ENCODE measurements at places on chromosomes 3 and 15. TPM values are rescaled to one million over a fixed set of nuclear protein-coding genes. Genes with fewer than 3 reads are reported as not detected.
A peak's percentile ranks its signal among the peaks of the same experiment; 100 is the strongest.

SEC62 gene
- 96.5 TPM for total RNA-seq

PPM1M gene
- 18.2 TPM for total RNA-seq

GXYLT2 gene
- total RNA-seq = 8.0 TPM

DPH3 gene
- total RNA-seq = 22.0 TPM

FMN1 gene
- total RNA-seq = 45.2 TPM

NOX5 gene
- 0.09 TPM for total RNA-seq

DNA sequence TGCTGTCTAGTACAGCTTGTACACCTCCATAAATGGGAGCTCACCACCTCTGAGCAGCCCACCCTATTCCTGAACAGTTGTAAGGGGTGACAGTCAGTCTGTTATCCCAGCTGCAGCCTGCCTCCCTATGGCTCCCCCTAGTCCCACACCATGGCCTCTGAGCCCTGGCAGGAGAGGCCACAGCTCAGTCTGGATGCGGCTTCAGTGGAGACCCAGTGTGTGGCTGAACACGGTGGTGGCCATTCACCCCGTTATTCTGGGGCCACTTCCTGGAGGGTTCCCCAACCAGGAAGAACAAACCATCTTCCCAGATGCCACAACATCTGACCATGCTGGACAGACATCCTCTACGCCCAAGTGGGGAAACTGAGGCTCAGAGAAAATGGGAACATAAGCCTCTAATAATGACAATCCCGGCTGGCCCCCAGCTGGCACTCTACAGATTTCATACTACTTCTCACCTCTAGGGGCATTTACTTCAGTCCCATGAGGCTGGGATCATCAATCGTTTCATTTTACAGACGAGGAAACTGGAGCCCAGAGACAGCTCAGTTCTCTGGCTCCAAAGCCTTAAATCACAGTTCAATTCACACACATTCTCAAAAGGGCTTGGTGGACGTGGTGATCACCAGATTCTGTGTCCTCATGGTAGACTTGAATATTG is 9.2 kb upstream of the GRIP2 start:
- no peak for DNase-seq

- DNase-seq = no peak
These were observed 23.4 kb downstream of the PXK start for GRCh38 chr3:58356054-58356453.

DNA sequence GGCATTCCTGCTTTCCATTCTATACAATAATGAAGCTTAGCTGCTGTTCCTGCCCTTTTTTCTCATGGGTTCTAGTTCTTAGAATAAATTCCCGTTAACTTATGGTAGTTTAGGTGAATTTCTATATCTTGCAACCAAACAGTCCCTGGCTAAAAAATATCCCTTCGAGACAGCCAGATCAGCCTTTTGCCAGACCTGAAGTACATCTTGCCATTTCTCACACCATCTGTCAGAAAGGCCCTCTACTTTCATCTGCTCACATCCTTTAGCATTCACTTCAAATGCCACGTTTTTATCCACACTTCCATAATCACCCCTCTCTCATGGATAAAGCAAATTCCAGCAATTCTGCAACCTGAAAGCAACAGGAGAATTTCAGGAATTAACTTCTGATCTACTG is 145.4 kb downstream of the GAP43 start:
- no peak for DNase-seq

- no peak for DNase-seq
These were observed 237.8 kb downstream of the EBLN2 start for GRCh38 chr3:73299184-73299691.

DNA sequence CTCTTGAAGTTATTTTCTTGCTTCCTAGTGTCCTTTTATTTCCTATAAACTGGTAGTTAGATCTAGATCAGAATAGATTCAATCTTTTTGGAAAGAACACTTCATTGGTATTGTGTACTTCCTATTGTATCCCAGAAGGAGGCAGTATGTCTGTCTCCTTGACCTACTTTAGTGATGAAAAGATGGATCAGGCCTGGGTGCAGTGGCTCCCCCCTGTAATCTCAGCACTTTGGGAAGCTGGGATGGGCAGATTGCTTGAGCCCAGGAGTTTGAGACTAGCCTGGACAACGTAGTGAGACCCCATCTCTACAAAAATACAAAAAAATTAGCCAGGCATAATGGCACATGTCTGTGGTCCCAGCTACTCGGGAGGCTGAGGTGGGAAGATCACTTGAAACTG is 12.0 kb downstream of the BSN start:
- DNase-seq = no peak

DNA sequence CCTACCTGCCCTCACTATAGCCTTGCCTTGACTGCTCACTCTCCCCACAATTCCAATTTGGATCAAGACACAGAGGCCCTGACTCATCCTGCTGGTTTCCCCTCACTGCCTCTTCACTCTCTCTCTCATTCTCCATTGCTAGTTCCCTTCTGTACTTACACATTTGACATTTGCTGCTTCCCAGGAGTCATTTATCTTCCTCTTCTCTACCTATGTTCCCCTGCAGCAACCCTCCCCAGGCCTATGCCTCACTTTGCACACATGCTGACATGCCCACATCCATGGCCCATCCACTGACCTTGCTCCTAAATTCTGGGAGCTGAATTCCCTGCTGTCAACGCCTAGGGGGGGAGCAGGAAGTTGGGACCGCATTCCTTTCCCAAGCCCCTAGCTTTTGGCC is 82.2 kb downstream of the SRGAP3 start:
- DNase-seq = no peak

DNA sequence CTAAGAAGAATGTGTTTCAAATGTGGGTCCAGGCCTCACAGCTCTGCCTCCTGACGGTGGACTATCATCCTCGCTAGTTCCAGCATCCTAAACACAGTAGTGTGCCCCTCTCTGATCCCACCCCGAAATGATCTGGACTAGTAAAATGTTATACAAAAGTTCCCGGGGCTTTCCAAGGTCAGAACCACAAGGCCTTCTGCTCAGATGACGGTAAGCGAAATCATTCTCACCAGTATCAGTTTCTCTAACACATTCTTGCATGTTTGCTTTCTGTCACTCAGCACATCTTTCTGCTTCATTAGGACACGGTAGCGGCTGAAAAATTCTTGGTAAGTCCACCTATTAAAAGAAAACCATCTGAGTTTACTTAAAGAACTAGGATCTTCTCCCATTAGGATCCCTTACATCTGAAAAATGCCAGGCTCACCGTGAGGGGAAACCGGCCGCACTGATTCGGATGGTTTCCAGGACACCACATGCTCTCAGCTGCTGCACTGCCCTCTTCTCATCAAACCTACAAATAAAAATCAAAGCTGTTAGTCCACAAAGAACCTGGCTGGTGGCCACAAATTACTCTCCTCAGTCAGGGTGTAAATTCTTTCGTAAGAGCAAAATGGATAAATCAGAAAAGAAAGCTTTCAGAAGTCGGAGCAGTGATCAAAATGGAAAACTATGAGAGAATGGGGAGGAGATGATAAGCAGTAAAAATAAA is 83.9 kb upstream of the MYO5C start:
- no peak for DNase-seq

GRCh38 chr3:4564928-4565586 is 71.9 kb downstream of the ITPR1 start:
- no peak for DNase-seq

GRCh38 chr3:53224026-53224425 is 31.8 kb downstream of the TKT start:
- DNase-seq = no peak

DNA sequence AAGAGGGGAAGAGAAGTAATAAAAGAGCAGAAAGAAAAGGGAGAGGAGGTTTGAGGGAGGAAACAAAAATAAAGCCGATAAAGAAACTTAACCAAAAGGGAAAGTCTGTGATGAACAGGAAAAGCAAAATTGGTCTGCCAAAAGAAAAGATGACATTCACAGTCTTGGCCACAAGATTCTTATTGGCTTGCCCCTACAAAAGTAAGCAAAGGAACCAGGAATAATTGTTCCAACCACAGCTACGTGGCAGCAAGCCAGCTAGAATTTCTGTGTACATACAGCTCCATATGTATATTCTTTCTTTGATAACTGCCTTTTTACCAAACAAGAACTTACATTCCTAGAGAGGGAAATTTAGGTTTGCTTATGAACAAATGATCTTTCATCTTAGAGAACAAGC is 79.6 kb downstream of the MLH1 start:
- peak; percentile 86 for DNase-seq

GRCh38 chr3:38994251-38994650 is 57.5 kb downstream of the SCN11A start:
- peak; percentile 78 for DNase-seq

- no peak for DNase-seq
These were observed 5.8 kb downstream of the EFCC1 start for GRCh38 chr3:129006864-129007263.

- peak; percentile 50 for DNase-seq
These were observed 10.0 kb downstream of the ABHD2 start for GRCh38 chr15:89098281-89098680.

- DNase-seq = no peak
These were observed 232.8 kb upstream of the BHLHE40 start for GRCh38 chr3:4746241-4746958.

DNA sequence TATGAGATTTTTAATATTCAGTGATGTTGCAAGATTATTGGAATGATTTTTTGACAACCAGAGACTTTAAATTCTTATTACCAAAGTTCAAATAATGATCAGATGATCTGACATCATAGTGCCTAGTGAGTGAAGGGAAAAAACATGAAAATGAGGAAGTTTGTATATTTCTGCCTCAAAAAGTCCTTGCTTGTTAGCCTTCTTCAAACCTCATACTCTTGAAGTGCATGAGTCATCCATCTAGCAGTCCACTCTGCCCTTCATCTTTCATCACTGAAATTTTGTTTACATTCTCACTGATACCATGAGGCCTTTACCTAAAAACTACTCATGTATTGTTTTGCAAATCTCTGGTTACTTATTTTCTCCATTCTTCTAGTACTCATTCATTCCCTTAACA is 23.9 kb upstream of the OR5H6 start:
- DNase-seq = no peak

- DNase-seq = no peak
These were observed 118.0 kb downstream of the IQCH start for GRCh38 chr15:67372543-67372942.

DNA sequence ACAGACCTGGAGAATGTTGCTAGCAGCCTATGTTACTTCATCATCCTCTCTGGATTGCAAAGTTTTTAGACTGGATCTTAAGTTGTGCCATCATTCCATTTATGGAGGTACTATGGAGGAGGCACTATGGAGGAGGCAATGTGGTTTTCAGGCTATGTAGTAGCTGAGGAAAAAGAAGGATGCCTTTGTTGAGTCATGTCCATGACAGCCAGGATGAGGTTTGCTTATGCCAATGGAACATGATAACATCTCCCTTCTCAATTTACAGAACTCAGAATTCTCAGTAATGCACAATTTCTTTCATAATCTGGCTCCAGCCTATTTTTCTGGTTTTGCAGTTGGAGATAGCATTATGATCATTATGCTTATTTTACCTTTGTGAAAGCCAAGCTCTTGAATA is 65.9 kb upstream of the TMEM108 start:
- DNase-seq = no peak

DNA sequence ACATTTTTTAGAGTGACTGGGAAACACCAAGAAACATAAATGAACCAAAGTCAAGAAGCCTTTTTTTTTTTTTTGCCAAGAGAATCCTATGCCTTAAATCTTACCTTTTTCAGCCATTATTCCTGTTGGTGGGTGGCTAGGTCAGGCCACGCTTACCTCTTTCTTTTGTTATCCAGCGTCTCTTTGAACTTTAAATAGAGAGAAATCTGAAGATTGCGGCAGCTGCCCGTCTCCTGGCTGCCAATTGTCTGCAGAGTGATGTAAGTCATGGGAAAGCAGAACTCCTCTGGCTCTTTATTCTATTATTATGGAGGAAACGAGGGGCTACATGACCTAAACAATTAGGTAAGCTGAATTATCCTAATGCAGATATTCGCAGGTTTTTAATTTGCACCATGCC is at the start of gene STRIT1:
STRIT1 (minus strand) TSS at position 168 of the 400 bp plus-strand sequence.
- DNase-seq = no peak

DNA sequence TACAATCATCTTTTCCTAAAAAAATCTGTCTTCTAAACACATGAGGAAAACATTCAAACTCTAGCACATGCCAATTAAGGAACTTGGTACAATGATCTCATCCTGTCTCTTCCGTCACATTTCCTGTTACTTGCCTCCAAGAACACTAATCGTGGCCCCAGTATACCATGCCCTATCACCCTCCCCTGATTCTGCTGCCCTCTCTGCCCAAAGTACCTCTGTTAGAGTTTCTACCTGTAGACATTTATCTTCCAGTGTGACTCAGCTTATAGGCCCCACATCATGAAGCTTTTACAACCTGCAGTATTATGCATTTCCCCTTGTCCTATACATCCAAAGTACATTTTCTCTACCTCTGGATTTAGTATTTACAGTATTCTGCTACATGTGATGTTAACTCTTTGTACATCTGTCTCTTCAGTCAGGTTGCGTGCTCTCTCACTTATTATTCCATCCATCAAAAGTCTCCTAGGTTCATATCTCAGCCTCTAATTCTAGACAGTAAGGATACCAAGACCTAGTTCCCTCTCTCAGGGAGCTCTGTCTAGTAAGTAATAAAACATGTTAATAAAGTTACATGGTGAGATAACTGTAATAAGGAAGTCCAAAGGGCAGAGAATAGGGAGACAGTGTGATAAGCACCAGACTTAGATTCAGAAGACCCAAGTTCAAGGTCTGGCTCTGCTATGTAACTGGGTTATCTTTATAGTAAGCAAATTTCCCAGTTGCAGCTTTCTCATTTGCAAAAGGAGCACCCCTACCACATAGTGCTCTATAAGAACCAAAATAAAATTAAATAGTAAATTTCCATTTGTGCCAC is 8.9 kb upstream of the SEMA6D start:
- no peak for DNase-seq
